ENCODE measurements at places on chromosomes 1 and 21. TPM values are rescaled to one million over a fixed set of nuclear protein-coding genes. Genes with fewer than 3 reads are reported as not detected.

The ANGPTL1 gene
- total RNA-seq, result 0.57 TPM

The DISC1 gene
- total RNA-seq, result 16.0 TPM

The SMCP gene
- not detected for total RNA-seq

The TGFB2 gene
- total RNA-seq, result 184 TPM

The OR6N1 gene
- total RNA-seq, result not detected

The FMN2 gene
- total RNA-seq, result 9.3 TPM

The RIPPLY3 gene
- total RNA-seq, result 0.21 TPM

The LIN28A gene
- not detected for total RNA-seq

The HRNR gene
- total RNA-seq, result not detected

The SMIM1 gene
- 1.3 TPM for total RNA-seq

The XKR8 gene
- 3.9 TPM for total RNA-seq

The NBPF10 gene
- 5.3 TPM for total RNA-seq

The C8A gene
- not detected for total RNA-seq

The PSMB4 gene
- total RNA-seq, result 272 TPM

The TTC39A gene
- total RNA-seq, result 1.3 TPM

The KAZN gene
- 47.1 TPM for total RNA-seq

The COL8A2 gene
- 8.2 TPM for total RNA-seq

The HEYL gene
- 1.4 TPM for total RNA-seq

The B3GALT2 gene
- 32.1 TPM for total RNA-seq

The MCOLN2 gene
- total RNA-seq, result not detected

The RIPK4 gene
- total RNA-seq, result 2.4 TPM

The TMEM54 gene
- 7.3 TPM for total RNA-seq

The SYT11 gene
- total RNA-seq, result 5.3 TPM

The ERO1B gene
- total RNA-seq, result 4.9 TPM

The MIXL1 gene
- total RNA-seq, result 0.18 TPM

The C1orf198 gene
- 274 TPM for total RNA-seq

The THAP3 gene
- 16.5 TPM for total RNA-seq

The MAP1LC3C gene
- 0.81 TPM for total RNA-seq

The S100A8 gene
- total RNA-seq, result not detected

The IGSF21 gene
- not detected for total RNA-seq

The COX20 gene
- total RNA-seq, result 27.6 TPM

The NEGR1 gene
- 5.0 TPM for total RNA-seq

The ACTL8 gene
- total RNA-seq, result not detected

The NCAM2 gene
- total RNA-seq, result 135 TPM

The HES5 gene
- total RNA-seq, result 0.29 TPM

The LCE1F gene
- total RNA-seq, result not detected

The RGS4 gene
- 99.0 TPM for total RNA-seq

The FOXD3 gene
- not detected for total RNA-seq

The KRTAP8-1 gene
- not detected for total RNA-seq

The KHDRBS1 gene
- total RNA-seq, result 131 TPM

The CHRM3 gene
- 0.37 TPM for total RNA-seq

The CSMD2 gene
- not detected for total RNA-seq

The TESK2 gene
- 4.1 TPM for total RNA-seq

The COL24A1 gene
- total RNA-seq, result 0.47 TPM

The KISS1 gene
- not detected for total RNA-seq

The TMEM200B gene
- total RNA-seq, result 22.5 TPM

The CA14 gene
- not detected for total RNA-seq

The NR1I3 gene
- total RNA-seq, result not detected

The LEMD1 gene
- total RNA-seq, result not detected

The CYP4X1 gene
- 0.38 TPM for total RNA-seq

The GPR161 gene
- total RNA-seq, result 38.5 TPM

The MATN1 gene
- 0.39 TPM for total RNA-seq

The PAX7 gene
- total RNA-seq, result not detected
